HFF-Myc (cell line): ENCODE measurements at places on chromosomes 7 and 10.

GRCh38 chr7:130092598-130092997 is 22.3 kb downstream of the KLHDC10 start:
- DNase-seq = no peak

- no peak for DNase-seq
Measured at GRCh38 chr7:99036546-99037111, 107.3 kb downstream of the SMURF1 start.

- DNase-seq = no peak
Measured at GRCh38 chr7:67518580-67518979, 521.9 kb downstream of the TYW1 start.

DNA sequence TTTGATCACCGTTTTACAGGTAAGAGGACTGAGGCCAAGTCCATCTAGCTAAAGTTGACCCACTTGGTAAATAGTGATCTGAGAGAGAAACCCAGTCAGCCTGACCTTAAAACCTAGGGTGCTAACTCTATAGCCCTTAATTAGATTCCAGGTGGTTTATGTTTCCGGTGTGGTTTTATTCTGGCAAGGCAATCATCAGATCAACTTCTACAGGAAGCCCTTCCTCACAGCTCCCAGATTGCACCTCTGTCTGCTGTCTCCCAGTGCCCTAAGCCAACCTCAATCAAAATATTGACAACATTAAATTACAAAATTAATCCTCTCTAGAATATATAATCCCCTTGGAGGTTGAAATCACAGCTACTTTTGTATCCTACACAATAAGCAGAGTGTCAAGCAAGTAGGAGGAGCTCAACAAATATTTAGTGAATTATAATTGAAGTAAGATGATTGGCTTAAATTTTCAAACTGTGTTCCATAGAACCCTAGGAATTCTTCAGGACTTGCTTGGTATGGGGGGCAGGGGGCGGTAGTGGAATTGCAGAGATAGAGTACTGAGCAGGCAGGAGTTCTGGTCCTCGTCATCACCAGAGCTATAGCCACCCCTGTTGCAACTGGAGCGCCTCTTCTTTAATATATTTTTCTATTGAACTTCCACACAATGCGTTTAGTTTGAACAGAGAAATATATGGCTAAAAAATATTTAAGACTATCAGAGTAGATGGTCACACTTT is 692.8 kb upstream of the LRRN3 start:
- DNase-seq = no peak

DNA sequence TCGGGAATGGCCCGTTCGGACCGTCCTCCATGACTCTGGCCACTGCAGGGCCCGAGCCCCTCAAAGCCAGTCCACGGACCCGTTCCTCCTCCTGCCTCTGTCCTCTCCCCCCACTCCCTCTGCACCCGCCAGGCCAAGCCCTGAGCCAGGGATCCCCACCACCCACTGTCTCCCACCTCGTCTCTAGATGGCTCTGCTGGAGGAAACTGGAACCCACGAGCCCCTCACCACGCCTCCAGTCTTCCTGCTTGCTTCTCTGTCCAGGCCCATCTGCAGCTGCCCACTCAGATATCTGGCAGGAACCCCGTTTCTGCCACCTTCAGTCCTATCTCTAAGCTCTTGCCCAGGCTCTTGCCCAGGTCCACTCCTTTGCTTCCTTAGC is 24.3 kb downstream of the GRID2IP start:
- DNase-seq = no peak

DNA sequence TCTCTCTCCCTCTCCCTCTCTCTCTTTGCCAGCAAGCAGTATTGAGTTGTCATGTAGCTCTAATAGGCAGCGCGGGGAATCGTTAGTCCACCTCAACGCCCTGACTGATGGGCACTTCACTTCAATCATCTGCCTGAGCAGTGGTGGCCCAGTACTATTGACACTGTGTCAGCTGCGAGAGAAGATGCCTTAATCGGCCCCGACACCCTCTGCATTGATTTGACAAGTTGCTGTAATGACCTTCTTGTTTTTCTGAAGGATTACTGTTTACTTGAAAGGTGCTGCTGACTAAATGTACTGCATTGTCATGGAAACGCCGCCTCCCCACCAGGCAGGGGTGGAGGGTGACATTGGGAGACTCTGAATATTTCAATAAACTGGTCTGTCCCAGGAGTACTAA is 913.8 kb downstream of the KCNMA1 start:
- no peak for DNase-seq

- no peak for DNase-seq
Measured at GRCh38 chr10:1354809-1355710, 298.9 kb downstream of the WDR37 start.

- no peak for DNase-seq
Measured at GRCh38 chr10:6581778-6582228, 1.7 kb upstream of the PRKCQ start.

GRCh38 chr10:14667781-14668180 is 106.9 kb downstream of the FAM107B start:
- no peak for DNase-seq

DNA sequence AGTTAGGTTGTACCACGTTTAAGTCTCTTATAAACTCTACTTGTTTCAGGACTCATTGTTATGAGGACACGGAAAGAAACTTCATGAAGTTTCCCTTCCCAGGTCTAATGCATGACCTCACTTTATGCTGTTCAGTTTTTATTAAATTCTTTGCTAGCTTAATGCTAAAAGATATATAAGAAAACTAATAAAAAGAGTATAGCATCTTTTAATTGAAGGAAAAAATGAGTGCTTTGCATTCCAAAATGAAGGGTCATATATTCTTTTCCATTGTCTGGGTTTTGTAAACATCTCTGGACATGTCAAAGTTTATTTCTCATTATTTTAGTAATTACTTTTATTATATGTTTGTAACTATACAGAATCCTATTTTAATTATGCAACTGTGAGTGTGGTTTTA is 255.8 kb downstream of the CREB5 start:
- no peak for DNase-seq

- DNase-seq = no peak
Measured at GRCh38 chr7:91280185-91280584, 16.0 kb downstream of the FZD1 start.

DNA sequence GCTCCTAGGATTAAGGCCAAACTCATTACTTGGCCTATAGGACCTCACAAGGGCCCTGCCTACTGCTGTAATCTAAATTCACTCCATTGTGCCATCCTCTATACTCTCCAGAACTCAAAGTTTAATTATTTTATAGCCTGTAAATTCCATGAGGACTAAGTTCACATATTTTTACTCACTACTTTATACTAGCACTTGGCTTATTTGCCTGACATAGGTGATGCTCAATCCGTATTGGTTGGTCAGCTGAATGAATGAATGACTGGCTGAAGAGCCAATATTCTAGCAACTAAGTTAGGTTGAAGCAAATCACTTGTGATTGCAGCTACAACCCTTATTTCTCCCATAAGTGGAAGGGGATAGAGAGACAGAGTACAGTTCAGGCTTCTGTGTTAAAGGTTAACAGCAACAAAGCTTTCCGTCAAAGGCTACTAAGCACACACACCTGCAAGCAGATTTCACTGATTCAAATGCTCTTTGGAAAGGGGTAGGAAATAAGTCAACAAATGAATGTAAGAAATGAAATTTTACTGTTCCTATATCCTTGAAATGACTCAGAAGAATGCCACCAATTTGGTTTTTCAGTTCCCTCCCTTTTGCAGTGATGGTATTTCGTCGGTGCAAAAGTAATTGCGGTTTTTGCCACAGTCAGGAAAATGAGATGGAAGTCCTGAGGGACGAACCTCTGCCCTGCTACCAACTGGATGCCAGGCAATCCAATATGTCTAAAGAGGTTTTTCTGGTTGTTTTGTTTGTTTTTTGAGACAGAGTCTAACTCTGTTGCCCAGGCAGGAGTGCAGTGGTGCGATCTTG is 120.7 kb downstream of the COL28A1 start:
- DNase-seq = no peak

DNA sequence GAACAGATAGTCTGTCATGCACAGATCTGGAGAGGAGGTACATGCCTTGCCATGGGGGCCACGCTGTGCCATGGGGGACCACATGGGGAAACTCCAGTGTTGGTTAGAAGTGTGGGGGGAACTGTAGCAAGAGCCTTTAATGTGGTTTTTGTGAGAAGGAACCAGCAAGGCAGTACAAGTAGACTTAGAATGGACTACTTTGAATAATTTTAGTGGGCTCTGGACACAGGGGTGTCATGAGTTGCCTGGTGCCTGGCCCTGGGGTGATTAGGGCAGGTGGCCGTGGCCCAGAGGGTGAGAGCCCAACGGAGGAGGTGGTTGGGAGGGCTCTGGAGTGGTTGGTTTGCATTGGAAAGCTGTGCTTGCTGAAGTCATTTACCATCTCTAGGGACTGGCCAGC is 77.2 kb downstream of the CXCL12 start:
- DNase-seq = no peak

DNA sequence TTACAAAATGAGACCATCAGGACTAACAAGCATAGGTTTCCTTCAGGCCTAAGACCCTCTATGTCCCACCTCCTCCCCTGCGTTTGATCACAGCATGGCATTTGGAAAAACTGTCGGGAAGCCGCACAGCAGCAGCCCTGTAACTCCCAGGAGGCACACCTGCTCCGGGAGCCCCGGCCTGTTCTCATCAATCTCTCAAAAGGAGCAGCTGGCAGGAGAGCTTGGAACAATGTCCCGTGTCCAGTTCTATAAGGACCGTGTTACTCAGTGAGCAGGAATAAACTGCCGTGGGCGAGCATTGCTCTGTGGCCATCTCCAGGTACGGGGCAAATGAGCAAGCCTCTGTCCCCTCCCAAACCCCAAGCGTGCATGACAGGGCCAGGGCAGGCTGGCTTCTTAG is 236.9 kb downstream of the SFMBT2 start:
- no peak for DNase-seq

DNA sequence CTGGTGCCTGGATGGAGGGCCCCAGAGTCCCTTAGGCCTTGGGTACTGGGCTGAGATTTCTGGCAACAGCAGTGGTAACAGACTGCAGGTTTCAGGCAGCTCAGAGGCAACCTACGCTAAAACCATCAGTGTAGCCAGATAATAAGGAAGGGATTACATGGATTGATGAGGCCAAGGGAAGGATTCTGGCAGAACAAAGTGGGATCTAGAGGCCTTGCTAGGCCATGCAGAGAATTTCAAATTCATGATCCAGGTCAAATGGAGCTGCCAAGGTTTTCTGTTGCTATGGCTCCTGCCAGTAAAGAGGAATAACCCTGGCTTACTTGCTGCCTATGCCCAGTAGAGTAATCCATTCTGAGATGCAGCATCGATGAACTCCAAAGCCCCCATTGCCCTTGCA is 445.7 kb downstream of the ADRA2A start:
- no peak for DNase-seq
